Activated B cell treated with CpG ODN at 0.5 μM for 24 hours (primary cell): ENCODE measurements at places on chromosomes 12 and 14. TPM values are rescaled to one million over a fixed set of nuclear protein-coding genes. Genes with fewer than 3 reads are reported as not detected.

The ETFBKMT gene
- total RNA-seq: 0.91 and 2.0 TPM in 2 replicates

The TCL1B gene
- total RNA-seq: 1.1 and 1.2 TPM in 2 replicates

The CLEC1B gene
- not detected in 2 replicates for total RNA-seq

The LRFN5 gene
- 0.11 TPM in 1 of 2 replicates, not detected in the other for total RNA-seq

The CCDC92 gene
- 21.5 and 23.7 TPM in 2 replicates for total RNA-seq
